Stimulated activated CD4-positive, alpha-beta T cell treated with anti-CD3 and anti-CD28 coated beads, Interleukin-4, amount 100 ng/mL, for 24 hours (primary cell): ENCODE measurements at places on chromosomes 11 and 22.
A peak's percentile ranks its signal among the peaks of the same experiment; 100 is the strongest.

GRCh38 chr22:17086788-17087497 lies 2.1 kb downstream of the IL17RA start:
- no peak for DNase-seq

DNA sequence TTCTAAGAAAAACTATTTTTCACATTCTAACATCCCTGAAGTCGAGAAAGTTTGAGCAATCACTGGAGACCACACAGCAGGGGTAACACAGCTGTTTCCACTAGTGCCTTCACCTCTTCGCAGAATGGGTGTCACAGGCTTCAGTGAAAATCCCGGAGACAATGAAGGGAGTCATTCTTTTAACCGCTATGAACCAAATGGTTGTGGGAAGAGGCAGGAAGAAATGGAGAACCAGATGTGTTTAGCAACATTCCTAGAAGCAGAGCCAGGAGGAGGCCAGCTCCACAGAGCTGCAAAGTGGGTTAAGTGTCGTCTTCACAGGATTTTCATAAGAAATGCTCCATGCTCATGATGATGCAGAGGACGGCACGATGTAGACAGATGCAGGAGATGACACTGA lies 221.1 kb downstream of the LARGE1 start:
- no peak for DNase-seq

GRCh38 chr11:4539603-4540219 lies 5.3 kb upstream of the OR52M1 start:
- DNase-seq = peak; percentile 51

GRCh38 chr22:27685515-27685914 lies 116.0 kb downstream of the MN1 start:
- DNase-seq = no peak

GRCh38 chr11:70495351-70496310 lies 97.3 kb downstream of the CTTN start:
- DNase-seq = no peak

GRCh38 chr11:17132654-17133053 lies 55.2 kb upstream of the RPS13 start:
- no peak for DNase-seq

GRCh38 chr11:44997566-44997965 lies 46.9 kb upstream of the TP53I11 start:
- no peak for DNase-seq

GRCh38 chr11:95792700-95793099 lies 2.4 kb downstream of the CEP57 start:
- DNase-seq = no peak
